ENCODE measurements at places on chromosomes 12 and 14. TPM values are rescaled to one million over a fixed set of nuclear protein-coding genes. Genes with fewer than 3 reads are reported as not detected.

- no peak for DNase-seq
Measured at GRCh38 chr14:69298131-69299071, 38.4 kb downstream of the GALNT16 start.

- DNase-seq: no peak
Measured at GRCh38 chr14:31410048-31410650, 10.2 kb downstream of the HEATR5A start.

The DBX2 gene
- not detected for total RNA-seq

The CLEC1B gene
- not detected for total RNA-seq

All from Caki2 (cell line).